Right forelimb (tissue), 1 donor: ENCODE measurements at places on chromosomes 6 and 20.
A peak's percentile ranks its signal among the peaks of the same experiment; 100 is the strongest.

- DNase-seq: peak; percentile 21
Measured at GRCh38 chr6:168554472-168554871, 113.5 kb downstream of the SMOC2 start.

GRCh38 chr6:126233192-126233591 is 106.7 kb upstream of the CENPW start:
- no peak for DNase-seq

DNA sequence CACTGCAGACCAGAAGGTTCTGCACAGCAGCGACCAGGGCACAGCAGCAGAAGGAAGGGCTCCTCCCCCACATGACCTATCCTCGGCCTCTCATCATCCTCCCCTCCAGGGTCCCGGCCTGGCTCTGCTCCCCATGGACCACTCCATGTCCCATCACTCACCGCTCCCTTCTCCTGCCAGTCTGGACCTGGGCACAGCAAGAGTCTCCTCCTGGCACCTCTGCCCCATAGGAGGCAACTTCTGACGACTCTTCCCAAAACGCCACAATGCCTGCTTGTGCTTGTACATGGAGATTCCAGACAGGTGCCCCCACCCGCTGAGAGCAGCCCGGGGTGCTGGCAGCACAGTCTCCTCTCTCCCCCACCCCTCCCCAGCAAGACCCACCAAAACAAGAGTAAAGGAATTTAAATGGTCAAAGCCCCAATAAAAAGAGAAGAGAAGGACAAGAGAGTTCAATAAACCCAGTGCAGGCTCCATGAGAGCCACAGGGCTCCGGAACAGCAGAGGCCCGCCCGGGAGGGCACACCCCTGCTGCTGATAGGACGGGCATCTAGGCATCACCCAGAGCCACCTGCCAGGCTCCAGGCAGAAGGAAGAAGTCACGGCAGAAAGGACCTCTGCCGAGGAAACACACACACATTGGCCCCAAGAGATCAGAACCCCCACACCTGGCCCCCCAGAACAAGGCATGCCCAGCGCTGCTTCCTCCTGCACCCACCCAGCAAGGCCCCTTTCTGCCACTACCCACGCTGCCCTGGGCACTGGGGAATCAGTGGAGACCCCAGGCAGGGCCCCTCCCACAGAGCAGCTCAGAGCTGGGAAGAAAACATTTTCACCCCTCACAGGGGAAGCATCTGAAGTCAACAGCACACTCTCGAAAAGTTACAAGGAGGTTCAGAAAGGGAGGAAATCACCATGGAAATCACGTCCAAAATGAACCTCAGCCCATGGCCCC is 15.2 kb downstream of the TAF4 start:
- no peak for DNase-seq

DNA sequence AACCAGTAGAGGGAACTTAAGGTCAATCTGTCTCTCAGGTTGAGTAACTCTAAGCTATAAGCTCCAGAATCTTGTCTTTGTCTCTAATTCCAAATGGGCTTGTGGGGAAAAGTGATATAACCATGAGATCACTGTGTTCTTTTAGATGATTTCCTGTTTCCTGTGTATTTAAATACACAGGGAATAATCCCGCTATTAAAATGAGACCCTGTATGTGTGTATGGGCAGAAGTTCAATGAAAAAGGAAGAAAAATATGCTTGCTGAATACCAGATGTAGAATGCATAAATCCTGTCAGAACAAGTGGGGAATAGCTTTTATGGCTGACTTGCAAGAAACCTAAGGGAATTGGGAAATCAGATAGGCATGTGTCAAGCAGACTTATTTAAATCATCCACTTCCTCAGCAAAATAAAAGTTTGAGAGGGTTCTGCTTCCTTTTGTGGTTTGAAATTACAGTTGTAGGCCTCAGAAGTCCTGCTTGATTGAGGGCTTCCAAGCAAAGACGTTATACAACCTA is 164.7 kb upstream of the PDE7B start:
- DNase-seq: no peak

GRCh38 chr20:53974785-53975555 is 95.4 kb downstream of the BCAS1 start:
- DNase-seq: no peak

GRCh38 chr20:19692100-19692499 is 66.0 kb upstream of the RIN2 start:
- DNase-seq: no peak

DNA sequence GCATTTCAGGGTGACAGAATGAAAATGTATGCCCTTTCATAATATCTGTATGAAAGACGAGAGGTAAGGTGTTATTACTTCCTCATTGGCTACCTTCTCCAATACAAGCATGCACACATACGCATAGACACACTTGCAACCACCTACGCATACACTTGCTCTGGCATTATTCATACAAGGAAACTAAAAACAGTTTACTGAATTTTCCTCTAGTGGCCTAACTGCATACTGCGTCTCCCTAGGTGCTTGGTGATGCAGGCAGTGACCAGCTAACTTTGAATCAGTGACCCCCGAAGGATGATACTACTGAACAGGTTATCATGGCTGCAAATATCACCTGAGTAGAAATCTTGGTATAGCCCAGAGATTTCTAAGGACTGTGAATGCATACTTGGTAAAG is 593.1 kb downstream of the PKHD1 start:
- no peak for DNase-seq

DNA sequence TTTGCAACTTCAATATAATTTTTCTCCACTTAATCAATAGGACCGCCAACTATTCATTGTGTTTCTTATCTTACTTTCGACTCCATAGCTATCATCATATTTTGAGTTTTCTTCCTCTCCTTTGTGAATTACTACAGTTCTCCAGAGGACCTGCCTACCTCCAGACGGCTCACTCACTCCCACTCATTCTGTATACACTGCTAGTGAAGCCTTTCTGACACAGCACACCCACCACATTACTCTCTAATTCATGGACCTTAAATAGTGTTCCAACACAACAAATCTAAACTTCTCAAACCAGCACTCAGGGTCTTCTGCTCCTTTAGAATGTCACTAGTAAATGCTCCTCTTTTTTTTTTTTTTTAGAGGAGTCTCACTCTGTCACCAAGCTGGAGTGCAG is 23.8 kb downstream of the FKBP5 start:
- DNase-seq: no peak

GRCh38 chr6:3135668-3136291 is 17.3 kb downstream of the BPHL start:
- no peak for DNase-seq

GRCh38 chr6:33205191-33206026 is 954 bp downstream of the HSD17B8 start:
- peak; percentile 44 for DNase-seq

DNA sequence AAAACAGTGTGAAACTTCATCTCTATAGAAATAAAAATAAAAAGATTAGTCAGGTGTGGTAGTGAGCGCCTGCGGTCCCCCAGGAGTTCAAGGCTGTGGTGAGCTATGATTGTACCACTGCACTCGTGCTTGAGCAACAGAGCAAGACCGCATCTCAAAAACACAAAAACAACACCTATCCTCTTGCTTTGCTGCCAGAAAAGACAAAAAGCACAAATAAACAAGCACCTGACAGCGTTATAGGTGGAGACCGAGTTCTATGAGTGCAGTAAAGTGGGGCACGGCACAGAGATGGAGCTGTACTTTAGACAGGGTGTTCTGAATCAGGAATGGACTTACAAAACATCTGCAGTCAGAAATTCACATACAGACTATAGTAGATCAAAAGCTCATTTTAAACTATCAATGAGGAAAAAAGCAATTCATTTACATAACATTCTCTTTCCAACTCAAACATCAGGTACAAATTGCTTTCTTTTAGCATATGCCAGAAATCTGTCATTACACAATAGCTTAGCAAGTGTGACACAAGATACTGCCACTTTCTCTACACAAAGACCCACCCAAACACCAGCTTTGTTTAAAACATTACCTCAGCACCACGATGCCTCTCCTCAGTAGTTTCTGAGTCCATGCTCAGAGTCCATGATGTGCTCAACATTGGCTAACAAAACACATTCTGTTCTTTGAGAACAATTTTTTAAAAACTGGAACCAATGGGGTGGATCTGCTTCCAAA is 10.1 kb downstream of the EZR start:
- DNase-seq: no peak

DNA sequence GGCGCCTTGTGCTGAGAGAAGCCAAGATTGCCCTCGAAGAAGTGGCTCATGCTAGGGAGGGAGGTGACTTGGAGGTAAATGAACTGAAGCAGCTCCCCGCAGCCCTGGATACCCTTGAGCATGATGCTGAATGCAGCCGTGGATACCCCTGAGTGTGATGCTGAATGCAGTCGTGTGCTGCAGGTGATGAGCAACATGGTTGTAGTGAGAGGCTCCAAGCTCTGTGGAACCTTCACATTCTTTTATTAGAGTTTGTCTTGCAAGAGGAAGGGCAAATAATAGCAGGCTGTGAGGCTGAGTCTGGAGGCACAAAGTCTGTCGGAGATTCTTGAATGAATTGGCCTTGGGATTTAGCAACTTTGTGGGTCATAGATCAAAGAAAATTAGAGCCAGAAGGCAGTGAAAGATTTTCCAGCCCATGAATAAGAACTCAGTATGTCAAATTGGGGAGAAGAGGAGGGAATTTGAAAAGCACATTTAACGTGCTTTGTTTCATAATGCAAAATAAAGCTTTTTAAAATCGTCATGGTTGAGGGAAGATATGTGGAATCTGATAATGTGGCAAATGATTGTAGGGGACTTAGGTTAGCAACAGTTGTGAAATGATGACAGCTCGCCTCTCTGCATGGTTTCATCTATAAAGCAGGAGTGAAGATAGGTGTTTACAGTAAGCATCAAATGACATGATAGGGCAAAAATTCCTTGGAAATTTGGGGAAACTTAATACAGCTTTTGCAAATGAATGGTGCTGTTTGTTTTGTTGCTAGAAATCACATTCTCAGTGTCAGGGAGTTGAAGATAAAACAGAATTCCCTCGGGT is 120.1 kb upstream of the TIAM2 start:
- no peak for DNase-seq

DNA sequence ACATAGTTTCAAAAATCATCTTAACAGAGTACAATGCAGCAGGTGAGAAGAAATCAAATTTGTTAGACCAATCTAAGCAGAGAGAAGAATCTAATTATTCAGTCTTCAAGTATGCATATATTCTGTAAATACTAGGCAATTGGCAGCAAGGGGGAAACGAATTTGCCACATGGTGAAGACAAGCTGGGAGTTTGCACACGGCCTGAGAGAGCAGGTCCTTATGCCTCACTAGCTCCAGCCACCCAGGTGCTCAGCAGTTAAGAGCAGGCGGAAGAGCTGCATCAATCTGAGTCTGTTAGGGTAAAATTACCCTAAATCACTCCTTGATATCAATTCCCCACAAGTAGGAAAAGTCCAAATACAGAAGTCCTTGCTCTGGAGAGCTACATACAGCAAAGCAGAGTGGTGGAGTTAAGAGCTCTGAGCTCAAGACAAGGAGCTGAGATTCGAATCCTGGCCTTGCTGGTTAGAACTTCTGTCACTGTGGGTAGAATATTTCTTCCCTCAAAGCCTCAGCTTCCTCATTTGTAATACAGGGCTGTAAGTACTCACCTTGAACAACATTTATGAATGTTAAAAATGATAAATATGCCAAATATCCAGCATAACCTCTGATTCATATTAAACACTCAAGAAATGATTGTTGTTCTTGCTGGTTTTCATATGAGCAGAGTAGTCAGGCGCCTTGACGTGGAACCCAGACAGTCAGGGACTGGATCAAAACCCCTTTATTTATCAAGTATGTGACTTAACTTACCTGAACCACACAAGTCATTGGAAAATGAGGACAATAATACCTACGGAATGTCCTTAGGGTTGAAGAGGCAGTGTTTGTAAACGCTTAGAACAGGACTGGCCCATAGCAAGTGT is 444.2 kb downstream of the CDH26 start:
- no peak for DNase-seq

GRCh38 chr20:42553374-42553773 is 636.3 kb downstream of the PTPRT start:
- no peak for DNase-seq

GRCh38 chr6:117465691-117466090 is 16.8 kb upstream of the DCBLD1 start:
- no peak for DNase-seq

GRCh38 chr6:1053586-1053985 is 258.3 kb upstream of the FOXQ1 start:
- DNase-seq: no peak
